ENCODE measurements at places on chromosomes 1 and 21.

DNA sequence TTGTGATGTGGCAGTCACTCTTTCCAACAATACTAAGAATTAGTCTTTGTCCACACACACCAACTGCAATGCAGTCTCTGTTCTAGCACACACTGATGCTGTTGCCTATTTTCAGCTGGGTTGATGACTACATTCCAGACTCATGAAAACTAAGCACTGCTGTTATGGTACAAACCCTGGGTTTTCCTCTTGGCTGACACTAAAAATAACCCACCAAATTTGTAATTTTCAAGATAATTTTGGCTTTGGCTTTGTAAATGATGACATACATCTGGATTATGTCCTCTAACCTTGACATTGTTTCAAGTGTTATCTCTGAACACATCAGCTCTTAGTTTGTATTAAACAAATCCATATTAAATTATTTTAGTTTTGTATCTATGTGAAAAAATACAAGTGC, 444.8 kb downstream of the PTPRC start:
- DNase-seq, result no peak

- DNase-seq, result peak; percentile 98
Observed at GRCh38 chr1:151070474-151071276, at the start of gene GABPB2. Gene GABPB2 (plus strand): TSS chr1:151070761. CDS start chr1:151088190, 17,429 bp downstream.

DNA sequence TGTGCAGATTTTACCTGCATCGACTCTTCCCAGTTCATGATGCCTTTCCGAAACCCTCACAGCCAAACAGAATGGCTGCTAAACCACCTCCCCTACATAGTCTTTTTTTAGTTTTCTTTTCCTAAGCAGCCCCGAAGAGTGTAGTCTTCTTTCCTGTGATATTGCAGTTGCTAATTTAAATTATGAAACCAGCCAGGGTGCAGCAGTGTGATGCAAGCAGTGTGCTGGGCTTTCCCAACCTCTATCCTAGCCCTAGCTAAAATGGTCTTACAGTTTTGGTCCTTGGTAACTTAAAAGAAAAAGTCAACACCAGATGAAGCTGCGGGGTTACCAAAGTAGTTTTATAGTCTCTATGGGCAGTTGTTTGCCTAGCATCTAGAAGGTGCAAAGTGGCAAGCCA, 82.0 kb upstream of the GCLM start:
- DNase-seq, result no peak

- no peak for DNase-seq
Observed at GRCh38 chr1:1318131-1318652, 6.3 kb downstream of the INTS11 start.

DNA sequence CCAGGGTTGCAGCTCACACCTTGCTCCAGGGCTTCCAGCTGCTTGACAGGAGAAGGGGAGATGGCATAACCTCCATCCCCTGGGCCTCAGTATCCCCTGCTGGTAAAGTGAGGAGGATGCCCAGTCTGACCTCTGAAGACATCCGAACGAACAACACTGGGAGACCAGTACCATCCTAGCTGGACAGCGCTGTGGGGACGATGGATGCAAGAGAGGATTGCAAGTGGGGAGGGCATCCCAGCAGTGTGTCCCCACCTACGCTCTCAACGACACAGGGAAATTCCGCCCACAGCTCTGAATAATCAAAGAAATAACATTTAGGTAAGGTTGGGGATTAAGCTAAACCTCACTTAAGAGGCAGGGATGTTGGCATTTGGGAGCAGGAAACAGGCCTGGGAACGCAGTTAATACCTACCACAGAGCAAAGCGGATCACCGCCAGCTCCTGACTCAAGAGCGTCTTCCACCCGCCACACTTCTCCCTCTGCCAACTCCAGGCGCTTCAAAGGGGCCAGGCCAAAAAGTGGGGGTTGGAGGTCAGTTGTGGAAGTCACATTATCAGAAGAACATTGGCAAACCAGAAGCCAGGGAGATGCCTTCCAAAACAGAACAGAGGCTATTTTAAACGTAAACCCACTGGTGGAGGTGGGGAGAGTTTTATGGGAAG, 47.6 kb downstream of the SSBP3 start:
- DNase-seq, result no peak

- DNase-seq, result no peak
Observed at GRCh38 chr21:44301961-44302406, 2.1 kb downstream of the PFKL start.

DNA sequence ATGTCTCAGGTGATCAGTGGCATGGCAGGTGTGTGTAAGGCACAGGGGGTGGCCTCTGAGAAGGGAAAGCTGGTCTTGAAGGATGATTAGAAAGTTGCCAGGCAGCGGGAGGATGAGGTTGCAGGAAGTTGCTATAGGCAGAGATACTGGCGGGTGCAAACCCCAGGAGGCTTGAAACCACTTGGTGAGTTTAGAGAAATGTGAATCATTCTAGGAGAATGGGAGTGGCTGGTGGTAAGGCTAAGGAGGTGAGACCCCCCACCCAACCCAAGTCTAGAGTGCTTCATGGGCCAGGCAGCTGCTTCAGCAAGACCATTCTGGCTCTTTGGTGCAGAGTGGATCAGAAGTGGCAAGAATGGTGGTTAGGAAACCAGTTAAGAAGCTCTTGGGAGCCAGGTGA, 9.0 kb downstream of the SH2D2A start:
- DNase-seq, result no peak
